ENCODE measurements at places on chromosomes 3 and 15.

GRCh38 chr3:27729325-27729724 is 7.2 kb upstream of the EOMES start:
- DNase-seq, result no peak

GRCh38 chr3:50157827-50158529 is 2.9 kb downstream of the SEMA3F start:
- DNase-seq, result no peak

- DNase-seq, result no peak
Measured at GRCh38 chr15:77162872-77163633, 92.1 kb upstream of the TSPAN3 start.

DNA sequence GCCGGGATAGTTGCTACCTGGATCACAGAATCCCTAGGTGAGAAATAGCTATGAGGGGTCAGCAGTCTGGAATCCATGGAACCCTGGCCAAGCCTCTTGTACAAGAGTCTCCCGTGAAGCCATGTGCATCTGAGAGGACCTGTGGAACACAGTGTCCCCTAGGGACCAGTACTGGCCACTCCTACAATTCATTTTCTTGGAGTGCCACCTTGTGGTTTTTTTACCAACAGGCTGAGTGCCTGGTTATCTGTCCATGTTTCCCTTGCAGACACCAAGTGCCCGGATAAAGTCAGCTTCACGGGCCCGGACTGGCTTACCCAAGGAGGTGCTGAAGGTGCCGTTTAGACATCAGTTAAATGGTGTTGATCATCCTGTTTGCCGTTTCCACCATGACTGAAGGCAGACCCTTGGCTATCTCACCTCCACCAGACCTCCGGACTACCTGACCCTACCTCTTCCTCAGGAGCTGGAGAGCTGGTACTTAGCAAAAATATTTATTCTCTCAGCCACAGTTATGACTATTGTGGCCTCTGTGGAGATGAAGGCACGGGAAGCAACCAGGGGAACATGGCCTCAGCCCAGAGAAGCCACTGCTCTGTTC is 93.9 kb downstream of the RBPMS2 start:
- DNase-seq, result no peak

- no peak for DNase-seq
Measured at GRCh38 chr15:92681141-92681631, 25.6 kb upstream of the FAM174B start.

DNA sequence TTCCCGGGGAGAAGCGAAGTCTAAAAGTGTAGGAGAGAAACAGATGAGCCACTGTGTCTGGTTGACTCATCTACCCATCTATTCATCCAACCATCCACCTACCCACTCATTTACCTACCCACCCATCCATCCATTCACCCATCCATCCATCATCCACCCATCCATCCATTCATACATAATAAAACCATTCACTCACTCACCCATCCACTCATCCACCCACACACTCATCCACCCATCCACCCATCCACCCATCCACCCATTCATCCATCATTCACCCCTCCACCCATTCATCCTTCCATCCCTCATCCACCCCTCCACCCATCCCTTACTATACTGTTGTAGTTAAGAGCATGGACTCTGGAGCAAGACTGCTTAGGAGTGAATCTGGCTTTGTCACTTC is 136.4 kb upstream of the ATP2B2 start:
- no peak for DNase-seq

DNA sequence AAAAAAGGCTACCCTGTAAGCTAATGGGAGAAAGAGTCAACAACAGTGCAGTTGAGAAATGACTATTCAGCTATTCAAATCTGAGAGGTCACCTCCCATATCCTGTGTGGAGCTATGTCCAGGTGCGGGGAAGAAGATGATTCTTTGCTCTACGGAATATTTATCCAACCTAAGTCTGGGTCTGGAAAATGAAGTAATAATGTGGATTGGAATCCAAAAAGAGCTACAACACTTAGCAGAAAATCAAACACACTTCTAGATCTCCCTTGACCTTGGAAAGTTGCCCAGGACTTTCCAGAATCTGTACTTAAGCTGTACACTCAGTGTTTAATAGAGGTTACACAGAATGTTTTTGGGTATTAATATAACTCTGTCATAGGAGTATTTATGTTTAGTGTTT is 251.9 kb downstream of the NAALADL2 start:
- DNase-seq, result no peak

DNA sequence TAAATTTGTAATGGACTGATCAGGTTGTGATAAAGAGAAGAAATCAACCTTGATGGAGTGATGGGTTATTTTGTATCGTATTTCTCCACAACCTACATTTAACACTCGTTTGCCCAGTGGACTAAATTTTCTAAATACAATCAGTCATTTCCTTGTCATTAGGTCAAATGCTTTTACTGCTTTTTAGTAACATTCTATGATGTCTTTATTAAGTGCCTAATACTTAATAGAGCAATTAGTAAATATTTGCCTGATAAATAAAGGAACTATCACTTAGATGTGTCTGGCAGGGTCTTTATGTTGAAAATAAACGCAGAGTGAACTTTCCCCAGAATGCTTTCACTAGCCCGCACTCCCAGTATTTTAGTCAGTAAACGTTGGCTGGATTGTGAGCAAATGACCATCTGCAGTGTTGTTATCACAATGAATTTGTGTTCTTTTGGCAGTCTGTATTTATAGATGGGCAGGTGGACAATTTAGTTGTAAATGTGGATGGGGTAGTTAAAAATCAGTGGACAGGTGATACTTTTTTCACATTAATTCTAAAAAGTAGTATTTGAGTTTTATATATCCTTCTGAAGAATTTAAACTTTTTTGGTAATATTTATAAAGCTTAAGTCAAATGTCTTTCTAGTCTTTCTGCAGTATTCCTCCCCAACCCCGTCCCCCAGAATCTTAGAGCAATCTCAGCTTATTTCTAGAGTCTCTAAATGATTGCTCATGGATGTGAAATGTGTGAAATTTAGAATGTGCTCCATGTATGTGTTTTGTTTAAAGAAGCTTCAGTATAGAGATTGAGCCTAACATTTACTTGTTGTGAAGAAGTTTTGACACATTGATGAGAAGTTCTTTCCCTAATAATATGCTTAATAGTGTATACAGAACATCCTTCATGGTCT is 4.9 kb downstream of the USP3 start:
- DNase-seq, result no peak
